Activated naive CD8-positive, alpha-beta T cell treated with anti-CD3 and anti-CD28 coated beads, Interleukin-2, amount 10 ng/mL, durations not matched to agents 7 days and 5 days (primary cell): ENCODE measurements at places on chromosomes 12 and 14.

DNA sequence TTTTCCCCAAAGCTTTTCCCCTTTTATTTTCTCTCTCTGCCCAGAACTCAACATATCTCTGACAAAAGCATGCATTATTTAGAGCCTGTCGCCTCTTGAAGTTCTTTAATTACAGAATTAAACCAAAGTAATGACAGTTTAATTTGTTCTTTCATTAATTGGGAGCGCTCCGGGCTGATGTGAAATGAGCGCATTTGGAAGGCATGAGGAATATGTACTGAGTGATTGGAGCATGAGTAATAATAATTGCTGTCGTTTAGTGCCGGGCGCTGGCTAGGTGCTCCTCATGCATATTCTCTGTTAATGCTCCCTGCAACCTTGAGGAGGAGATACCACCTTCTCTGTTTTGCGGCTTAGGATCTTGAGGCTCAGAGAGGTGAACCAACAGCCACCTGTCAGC lies 120.5 kb downstream of the SLC25A47 start:
- DNase-seq = no peak

DNA sequence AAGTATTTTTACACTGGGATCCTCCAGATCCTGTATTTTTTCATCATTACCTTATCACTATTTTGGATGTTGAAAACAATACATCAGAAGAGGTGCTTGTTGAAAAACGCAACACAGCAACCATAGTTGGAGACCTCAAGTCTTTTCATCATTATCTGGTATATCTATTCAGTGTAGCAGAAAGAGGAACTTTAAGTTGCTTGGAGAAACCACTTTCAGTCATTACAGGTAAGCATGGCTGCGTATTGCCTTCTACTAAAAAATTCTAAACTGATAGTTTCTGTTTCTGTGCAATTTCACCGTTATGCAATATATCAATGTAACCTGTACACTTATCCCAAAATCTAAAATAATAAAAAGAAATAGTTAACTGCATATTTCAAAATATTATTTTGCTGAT lies 32.2 kb upstream of the PTPRQ start:
- DNase-seq = no peak

DNA sequence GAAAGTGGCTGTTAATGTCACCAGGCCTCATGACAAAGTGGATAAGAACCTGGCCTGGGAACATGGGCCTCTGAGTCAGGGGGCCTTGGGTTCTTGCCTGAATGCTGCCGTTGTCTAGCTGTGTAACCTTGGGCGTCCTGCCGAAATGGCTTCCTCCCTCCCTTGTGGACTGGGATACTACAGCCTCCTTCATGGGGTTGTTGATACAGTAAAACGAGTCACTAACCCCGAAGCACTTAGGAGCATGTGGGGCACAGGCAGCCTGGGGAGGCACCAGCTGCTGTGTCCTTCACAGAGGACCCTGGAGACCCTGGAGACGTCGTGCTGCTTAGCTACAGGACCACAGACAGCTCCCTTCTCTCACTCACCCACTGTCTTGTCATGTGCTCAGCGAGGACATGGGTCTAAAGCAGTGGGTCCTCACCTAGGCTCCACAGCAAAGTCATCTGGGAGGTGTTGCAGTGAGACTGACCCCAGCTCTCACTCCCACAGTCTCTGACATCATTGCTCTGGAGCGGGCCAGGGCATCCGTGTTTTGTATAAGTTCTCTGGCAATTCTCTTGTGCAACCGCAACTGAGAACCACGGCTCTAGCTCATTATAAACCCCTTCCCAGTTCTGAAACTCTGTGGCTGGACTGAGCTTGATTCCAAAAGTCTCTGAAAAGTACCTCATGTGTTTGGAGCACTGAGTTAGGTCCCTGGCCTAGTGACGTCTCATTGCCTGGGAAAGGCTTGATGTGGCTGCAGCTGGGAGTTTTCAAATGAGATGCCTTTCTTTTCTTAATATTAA lies 42.1 kb downstream of the SERPINA3 start:
- no peak for DNase-seq

GRCh38 chr12:91434081-91434480 lies 251.5 kb upstream of the DCN start:
- DNase-seq = no peak

GRCh38 chr12:128191380-128191779 lies 75.6 kb upstream of the TMEM132C start:
- no peak for DNase-seq

DNA sequence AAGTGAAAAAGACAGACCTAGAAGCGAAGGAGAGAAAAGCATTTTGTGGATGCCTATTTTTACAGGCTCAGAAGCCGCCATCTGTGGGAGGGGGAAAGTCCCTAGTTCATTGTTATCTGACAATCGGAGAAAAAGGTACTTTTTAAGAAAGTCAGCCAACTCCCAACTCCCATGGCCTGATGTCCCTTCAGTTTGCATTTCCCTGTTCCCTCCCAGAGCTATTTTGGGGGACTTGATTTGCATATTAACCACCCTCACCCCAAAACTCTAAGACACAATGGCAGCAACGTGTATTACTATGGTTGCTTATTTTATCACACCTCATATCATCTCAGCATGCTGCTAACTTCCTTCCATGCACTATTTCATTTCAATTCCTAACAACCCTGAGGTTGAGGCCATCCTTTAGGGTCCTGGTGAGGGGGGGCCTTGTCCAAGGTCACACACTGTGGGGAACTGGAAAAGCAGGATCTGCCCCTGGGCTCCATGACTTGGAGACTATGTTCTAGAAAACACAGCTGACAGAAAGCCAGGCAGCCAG lies 18.7 kb downstream of the HVCN1 start:
- no peak for DNase-seq

DNA sequence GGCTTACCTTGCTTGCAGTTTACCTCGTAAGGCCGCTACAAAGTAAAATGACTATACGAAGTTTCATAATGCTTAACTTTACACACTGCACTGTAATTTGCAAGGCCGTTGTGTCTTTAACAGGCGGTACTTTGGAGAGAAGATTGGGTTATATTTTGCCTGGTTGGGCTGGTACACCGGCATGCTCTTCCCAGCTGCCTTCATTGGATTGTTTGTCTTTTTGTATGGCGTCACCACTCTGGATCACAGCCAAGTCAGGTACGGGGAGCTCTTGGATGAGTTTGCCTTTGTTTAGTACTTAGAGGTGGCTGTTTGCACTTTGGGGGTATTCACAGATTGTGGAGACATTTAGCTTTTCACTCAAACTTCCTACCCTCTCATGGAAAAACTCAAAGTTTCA lies 167.8 kb downstream of the SLC5A8 start:
- no peak for DNase-seq
